COR-L47 (cell line): ENCODE measurements at places on chromosomes 3 and 15.

- DNase-seq, result no peak
These were observed 272.2 kb upstream of the NR2E3 start for GRCh38 chr15:71538181-71538580.

DNA sequence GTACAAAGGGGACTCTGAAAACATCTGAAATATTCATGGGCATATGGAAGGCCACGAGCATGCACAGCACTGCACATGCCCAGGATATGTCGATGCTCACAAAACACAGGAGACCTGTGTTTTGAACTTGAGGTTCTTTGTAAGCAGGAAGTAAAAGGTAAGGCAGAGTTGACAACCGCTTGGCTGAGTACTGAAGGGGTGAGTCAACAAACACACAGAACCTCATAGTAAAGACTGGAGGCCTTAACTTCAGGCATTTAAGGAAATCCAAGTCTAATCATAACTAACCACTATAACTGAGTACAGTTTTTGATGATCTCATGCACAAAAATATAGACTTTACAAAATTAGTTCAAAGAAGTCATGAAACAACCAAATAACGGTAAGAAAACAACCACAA lies 80.6 kb downstream of the MYO9A start:
- DNase-seq, result no peak

- DNase-seq, result no peak
These were observed 91.8 kb upstream of the CGNL1 start for GRCh38 chr15:57284535-57284934.

GRCh38 chr15:51888593-51889195 lies 59.2 kb downstream of the TMOD3 start:
- DNase-seq, result peak; percentile 7

GRCh38 chr15:81752546-81752942 lies 293.3 kb downstream of the MEX3B start:
- DNase-seq, result peak; percentile 91

DNA sequence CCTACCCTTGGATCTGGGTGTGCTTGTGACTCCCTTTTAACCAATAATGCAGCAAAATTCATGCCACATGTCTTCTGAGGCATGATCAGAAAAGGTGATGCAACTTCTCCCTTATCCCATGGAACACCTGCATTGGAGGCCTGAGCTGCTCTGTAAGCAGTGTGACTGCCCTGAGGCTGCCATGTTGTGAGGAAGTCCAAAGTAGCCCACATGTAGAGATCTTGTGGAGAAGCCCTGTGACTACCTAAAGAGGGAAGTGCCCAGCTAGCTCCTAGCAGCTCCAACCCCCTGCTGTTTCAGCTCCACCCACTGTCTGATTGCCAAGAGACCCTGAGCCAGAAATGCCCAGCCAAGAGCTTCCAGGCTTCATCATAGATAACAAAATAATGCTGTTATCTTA lies 6.4 kb upstream of the NR1D2 start:
- no peak for DNase-seq

DNA sequence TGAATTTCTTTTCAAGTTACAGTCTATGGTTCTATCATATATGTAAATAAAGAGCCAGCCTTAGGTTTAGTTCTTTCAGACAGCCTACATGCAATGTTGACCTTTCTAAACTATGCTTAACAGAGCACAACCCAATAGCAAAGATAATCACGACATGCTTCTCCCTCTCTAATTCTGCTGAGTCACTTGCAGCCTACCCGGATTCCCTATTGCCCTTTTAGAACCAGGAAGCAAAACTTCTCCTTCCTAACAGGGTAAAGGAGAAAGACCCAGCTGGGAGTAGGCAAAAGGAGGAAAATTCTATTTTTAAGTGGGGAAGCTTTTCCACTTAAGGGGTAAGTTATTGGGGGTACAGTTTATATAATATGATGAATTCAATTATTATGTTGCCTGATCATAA lies 79.3 kb downstream of the SLC7A14 start:
- no peak for DNase-seq

DNA sequence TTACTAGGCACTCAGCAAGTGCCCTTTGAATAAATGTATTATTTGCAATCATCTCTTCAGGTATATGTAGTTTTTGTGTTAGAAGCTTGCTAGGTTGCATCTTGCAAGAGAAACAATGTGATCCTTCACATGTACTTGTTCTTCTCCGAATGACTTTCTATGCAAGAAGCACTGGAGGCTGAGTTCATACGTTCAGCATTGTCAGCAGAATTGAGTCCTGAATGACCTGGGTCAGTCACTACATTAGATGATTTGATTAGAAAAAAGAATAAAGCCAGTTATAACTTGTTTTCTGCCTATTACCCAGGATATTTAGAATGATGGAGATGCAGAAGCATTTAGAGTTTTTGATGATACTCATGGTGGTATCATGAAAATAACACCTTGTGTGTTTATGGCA lies 479.1 kb upstream of the TPRG1 start:
- no peak for DNase-seq

GRCh38 chr3:112293368-112294321 lies at the start of gene SLC9C1:
Gene SLC9C1, minus strand, starts transcription at chr3:112294216. Its CDS starts 7,425 bp downstream, at chr3:112286791.
- peak; percentile 77 for DNase-seq

GRCh38 chr3:15205934-15206661 lies at the start of gene CAPN7:
Gene CAPN7, plus strand, starts transcription at chr3:15206246. Its CDS starts 250 bp downstream, at chr3:15206496.
- no peak for DNase-seq

GRCh38 chr3:169379496-169380090 lies 283.9 kb downstream of the MECOM start:
- no peak for DNase-seq

- DNase-seq, result peak; percentile 64
These were observed 611 bp downstream of the CTDSPL2 start for GRCh38 chr15:44427756-44428724.

- no peak for DNase-seq
These were observed 46.7 kb downstream of the RFTN1 start for GRCh38 chr3:16466822-16467221.

DNA sequence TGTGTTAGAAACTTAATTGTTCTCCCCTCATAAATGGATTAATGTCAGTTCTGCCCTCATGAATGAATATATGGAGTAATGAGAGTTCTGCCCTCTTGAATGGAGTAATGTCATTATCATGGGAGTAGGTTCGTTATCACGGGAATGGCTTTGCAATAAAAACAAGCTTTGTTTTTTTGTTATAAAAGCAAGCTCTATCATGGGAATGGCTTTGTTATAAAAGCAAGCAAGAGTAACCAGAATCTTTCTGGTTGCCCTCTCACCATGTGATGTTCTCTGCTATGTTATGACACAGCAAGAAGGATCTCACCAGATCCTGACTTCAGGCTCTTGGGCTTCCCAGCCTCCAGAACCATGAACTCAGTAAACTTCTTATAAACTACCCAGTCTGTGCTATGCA lies 38.4 kb upstream of the UBL7 start:
- no peak for DNase-seq

- no peak for DNase-seq
These were observed at the start of gene ISLR for GRCh38 chr15:74173380-74174218. Gene ISLR, plus strand, starts transcription at chr15:74173710. Its CDS starts 1,149 bp downstream, at chr15:74174859.

- DNase-seq, result no peak
These were observed 18.5 kb upstream of the C3orf62 start for GRCh38 chr3:49295489-49296058.

DNA sequence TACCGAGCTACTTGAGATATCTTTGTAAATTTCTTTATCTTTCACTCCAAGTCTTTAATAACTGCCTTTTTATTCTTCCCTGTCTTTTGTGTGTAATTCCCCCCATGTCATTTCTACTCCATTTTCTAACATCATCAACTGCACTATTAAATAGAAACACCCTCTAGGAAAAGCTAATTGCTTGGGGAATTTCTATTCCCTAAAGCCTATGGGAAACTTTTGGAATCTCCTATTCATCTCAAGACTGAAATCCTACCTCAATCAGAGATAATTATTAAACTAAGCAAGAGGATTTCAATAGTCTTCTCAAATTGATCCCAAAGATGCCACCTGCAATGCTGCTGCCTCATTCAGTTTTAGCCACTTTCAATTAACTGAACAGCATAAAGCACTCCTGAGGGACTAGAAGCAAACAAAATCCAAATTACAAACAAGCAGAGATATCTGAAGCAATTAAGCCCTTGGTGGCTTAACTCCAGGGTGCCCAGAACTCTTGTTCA lies 598.7 kb downstream of the IGSF11 start:
- no peak for DNase-seq

DNA sequence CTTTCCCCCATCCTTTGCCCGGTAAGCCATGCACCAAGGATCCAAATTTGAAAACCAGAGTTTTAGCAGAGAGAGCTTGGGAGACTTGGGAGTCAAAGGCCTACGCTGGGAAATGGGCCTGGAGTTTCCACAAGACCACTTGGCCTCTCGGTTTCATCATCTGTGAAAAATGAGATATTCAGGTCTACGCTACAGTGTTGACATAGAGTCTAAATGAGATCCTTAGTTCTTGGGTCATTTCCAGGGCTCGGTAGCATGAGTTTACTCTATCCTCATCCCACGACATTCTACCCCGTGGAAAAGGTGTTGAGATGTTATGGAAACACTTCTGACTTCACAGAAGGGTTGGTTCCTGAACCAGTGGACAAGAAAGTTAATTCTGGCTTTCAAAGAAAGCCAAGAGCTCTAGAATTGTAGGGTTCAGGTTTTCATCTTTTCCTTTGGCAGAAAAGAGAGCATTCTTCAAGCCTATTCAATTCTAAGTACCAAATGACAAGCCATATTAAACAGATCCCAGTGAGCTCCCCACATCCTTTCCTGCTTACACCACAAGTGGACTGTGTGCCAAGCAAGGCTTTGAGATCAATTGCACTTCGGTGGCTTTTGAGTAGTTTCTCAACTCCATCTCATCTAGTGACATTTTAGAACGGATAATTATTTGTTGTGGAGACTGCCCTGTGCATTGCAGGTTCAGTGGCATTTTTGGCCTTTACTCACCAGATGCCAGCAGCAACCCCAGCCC lies 219.7 kb downstream of the SLCO3A1 start:
- DNase-seq, result no peak
